ENCODE measurements at places on chromosomes 12 and 14.

DNA sequence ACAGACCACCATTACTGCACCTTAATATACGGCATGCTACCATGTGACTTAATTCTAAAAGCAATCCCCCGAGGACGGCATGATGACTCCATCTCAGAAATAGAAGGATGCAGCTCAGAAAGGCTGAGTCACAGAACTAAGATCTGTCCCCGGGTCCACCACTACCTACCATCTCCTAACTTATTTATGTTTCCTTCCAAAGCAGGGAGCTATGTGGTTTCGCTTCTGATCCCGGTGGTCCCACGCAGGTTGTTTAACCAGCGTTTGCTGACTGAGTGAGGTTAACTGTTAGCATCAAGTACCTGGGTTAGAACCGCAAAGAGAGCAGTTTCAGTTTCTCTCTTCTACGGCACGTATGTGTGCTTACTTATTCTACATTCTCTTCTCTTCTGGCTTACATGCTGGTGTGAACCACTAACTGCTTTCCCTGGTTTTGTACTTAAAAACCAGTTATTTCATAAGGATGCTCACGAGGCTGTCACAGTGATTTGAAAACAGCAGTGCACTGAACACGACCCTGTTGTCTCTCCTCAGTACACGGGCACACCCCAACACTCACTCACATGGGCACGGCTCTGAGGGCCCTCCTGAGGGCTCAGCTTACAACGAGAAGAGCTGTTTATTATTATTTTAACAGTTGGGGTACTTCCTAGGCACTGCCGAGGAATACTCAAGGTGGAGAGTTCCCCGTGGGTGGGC, 66.7 kb downstream of the CCDC88C start:
- no peak for DNase-seq

DNA sequence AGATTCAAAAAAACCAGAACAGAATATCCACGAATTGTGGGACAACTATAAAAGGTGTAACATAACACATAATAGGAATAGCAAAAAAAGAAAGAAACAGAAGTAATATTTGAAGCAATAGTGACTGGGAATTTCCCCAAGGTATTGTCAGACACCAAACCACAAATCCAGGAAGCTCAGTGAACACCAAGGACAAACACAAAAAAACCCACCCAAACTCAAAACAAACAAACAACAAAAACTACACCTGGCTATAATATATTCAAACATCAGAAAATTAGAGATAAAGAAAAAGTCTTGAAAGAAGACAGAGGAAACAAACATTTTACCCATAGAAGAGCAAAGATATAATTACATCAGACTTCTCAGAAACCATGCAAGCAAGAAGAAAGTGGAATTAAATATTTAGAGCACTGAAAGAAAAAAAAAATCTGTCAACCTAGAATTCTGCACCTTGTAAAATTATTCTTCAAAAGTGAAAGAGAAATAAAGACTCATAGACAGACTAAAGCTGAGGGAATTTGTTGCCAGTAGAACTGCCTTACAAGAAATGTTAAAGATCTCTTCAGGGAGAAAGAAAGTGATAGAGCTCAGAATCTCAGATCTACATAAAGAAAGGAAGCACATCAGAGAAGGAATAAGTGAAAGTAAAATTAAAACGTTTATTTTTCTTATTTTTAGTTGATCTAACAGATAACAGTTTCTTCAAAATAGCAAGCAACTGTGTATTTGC, 12.1 kb upstream of the HMGA2 start:
- no peak for DNase-seq

DNA sequence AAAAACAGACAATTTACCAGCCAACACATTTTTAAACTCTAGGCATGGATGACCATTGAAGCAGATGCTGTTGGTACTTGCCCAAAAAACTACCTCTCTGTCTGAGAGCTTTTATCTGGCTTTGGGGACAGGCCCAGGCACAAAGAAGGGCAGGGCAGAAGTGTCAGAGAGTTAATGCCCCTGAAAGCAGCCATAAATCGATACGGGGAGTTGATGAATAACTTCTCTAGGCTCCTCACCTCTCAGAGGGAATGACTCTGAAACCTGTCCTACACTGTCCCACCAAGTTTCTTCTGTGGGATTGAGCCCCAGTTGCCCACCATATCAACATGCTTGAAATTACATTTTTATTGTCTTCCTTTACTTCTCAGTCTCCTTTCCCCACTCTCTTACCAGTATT, 113.0 kb upstream of the DAAM1 start:
- no peak for DNase-seq

DNA sequence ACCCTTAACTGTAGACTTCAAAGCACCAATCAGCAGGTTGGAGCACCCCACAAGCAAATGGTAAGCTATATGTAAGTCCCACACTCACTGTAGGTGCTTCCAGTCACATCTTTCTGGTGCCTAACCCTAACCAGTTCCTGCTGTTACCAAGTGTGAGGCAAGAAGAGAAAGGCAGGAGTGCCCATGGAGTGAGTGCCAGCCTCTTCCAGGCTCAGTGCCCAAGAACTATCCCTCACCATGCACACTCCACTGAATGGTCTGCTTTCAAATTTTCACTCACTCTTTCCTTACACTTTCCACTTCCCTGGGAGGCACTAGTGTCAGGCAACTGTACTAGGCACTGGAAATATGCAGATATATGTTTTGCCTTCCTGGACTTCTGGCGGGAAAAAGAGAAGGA, 62.2 kb upstream of the ZDHHC17 start:
- no peak for DNase-seq

DNA sequence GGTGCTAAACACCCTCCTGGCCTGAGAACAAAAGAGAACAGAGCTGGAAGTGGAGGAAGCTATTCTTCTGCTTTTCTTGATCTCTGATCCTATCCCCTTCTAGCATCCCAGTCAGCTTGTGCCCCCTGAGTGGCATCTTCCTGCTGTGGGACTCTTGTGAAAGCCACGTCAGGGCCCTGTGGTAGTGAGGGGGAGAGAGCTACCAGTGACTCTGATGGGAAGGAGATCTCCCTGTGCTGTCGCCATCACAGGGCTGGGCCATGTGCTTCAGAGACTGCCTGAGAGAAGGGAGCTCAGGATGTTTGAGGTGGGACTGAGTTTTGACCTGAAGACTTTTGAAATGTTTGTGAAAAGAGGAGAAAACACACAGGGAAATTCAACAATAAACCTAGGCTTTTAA, 107.6 kb upstream of the FUT8 start:
- DNase-seq, result no peak

- DNase-seq, result no peak
Measured at GRCh38 chr12:71430756-71431155, 8.8 kb upstream of the LGR5 start.

- DNase-seq, result no peak
Measured at GRCh38 chr12:23049180-23049579, 424.2 kb downstream of the ETNK1 start.

- no peak for DNase-seq
Measured at GRCh38 chr14:79783041-79783440, 428.3 kb downstream of the DIO2 start.

DNA sequence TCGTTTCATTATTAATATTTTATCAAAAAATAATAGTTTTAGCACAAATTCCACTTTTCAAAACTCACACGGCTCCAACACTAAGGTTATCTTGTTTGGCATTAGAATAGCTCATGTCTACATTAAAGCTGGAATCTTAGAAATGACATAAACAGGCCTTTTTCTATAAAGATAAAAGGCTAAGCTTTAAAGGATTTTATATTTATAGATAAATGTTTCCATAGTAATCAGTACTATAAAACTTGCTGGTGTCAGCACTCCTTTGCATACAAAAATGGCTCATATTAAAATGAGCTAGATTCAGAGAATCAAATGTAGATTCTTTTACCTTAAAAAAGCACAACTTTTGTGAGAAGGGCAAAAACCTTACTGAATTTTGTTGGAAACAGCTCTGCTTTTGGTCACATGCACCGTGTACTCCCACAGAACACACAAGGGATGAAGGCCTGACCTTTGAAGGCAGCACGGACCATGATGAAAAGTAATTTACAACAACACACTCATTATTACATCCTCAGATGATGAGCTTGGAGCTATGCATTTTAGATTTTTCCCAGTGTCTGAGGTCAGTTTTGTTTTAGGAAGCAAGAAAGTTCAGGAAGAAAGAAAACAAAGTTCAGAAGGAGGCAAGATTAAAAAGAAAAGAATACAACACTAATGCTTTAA, 202.8 kb downstream of the BCAT1 start:
- DNase-seq, result no peak

- no peak for DNase-seq
Measured at GRCh38 chr14:96104469-96105057, 65.4 kb downstream of the C14orf132 start.

- DNase-seq, result no peak
Measured at GRCh38 chr12:95495433-95495832, 21.5 kb downstream of the METAP2 start.

DNA sequence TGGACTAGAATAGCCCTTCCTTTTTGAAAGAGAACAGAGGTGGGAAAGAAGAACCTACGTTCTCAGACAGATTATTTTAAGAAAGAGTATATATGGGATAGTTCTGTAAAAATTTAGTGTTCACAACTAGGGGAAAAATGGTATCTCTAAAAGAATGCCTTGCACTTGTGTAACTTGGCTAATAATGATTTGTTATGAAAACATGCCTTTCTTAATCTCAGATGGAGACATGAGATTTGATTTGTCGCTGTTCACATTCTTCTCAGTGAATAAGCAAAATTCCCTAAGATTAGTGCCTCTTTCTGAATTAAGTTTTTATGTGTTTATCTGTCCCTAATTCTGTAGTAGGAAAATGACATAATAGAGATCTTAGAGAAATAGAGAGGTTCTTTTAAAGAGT, 100.8 kb downstream of the USP15 start:
- DNase-seq, result no peak

GRCh38 chr12:72509891-72510290, 237.7 kb downstream of the TRHDE start:
- no peak for DNase-seq

DNA sequence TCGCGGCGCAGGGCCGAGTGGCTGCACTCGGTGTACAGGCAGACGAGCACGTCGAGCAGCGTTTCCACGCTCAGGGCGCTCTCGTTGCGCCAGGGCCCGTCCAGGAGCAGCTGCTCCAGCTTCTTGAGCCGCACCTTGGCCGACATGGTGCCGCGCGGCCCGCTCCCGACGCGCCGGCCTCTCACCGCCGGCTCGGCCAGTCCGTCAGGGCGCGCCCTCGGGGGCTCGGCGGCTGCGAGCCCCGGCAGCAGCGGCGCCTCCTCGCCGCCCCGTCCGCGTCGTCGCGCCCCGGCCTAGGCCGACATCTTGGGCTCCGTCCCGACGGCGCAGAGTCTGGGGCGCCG, 349 bp downstream of the CDC42BPB start:
- no peak for DNase-seq

DNA sequence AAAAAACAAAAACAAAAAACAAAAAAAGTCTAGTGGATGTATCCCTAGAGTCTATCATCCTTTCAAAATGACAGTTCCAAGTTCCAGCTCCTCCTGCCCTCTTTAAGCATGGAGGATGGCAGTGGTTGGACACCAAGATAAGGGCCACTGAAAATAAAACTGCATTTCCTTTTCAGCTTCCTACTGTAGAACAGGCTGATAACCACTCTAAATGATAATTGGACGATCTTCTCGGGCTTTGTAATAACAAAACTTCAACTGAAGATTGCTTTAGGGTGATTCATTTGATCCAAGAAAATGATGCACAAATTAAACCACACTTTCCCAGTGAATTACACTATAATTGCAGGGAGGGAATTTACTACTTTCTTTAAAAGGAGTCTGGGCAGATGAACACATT, 42.2 kb upstream of the CRACR2A start:
- no peak for DNase-seq

GRCh38 chr14:31592631-31593030, 31.4 kb downstream of the NUBPL start:
- DNase-seq, result no peak

DNA sequence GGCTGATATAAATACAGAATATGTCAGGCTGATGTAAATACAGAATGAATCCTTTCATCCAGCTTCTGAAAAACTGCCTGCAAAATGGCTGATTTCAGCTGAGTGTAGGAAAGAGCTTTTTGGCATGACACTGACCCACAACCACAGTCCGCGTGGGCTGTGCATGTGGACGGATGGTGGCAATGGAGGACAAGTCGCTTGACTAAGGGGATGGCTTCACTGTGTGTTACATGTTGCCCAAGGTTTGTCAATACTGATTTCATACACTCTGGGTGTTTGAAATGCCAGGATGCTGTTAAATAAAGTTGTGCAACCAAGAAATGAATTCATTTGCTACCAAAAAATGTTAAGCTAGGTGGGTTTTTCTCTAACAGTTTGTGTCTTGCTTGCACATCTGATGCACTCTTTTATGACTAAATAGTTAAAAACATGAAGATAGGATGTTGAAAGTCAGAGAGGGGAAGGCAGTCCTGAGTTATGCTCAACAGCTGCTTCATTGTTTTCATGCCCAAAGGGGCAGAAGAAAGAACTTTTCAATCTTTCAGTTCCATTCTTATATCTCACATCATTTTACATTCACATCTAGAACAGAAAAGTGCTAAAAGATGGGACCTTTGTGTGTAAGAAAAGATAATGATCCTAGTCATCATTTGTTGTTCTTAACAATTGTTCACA, 36.5 kb upstream of the OVCH1 start:
- no peak for DNase-seq

- no peak for DNase-seq
Measured at GRCh38 chr14:102899516-102899900, 23.0 kb upstream of the AMN start.

DNA sequence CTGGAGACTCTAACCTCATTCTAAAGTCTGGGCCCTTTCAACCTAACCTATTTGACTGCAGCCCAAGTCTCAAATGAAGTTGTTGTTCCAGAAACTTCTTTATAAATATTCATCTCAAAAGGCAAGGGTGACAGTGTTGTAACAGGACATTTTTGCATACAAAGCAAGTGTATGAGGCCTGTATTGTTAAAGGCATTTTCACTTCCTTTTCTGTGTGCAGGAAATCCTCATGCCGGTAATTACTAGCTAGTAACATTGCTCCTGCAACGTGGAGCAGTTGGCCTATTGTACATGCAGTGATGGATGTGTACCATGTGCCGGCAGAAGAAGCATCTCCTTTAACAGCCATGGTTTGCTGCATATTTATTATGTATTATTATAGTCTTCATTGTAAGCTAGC, 156.5 kb upstream of the RMST start:
- DNase-seq, result no peak

DNA sequence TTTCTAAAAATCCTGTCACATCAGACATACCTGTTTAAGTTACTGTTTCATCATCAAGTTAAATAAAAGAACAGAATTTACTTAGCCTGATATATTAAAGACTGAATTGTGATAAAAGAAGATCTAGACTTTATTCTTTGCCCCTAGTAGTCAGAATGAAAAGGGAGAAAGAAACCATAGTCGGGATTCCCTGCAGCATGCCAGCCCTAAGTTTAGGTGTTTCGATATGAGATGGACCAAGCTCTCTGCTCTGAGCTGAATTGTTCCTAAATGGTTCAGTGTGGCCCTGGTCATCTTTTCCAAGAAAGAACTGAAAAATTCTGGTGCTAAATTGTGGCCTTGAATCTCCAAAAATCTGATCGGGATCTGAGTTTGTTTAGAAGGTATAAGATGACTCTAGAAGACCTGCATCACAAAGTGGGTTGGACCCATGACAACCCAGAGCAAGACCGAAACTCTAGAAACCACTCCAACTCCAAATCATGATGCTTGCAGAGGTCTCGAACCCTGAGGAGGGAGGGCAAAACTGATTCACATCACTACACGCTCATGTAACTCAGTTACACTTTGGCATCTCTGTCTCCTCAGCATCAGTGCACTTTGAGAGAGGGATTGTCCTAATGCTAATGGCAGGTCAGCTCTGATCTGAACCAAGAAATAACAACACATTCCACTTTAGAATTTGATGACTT, 15.7 kb downstream of the PTGER2 start:
- DNase-seq, result no peak

- DNase-seq, result no peak
Measured at GRCh38 chr12:108641446-108642268, 8.0 kb upstream of the SELPLG start.
